Osteoblast (primary cell): ENCODE measurements at places on chromosomes 1 and 21. TPM values are rescaled to one million over a fixed set of nuclear protein-coding genes. Genes with fewer than 3 reads are reported as not detected.

The GPR25 gene
- total RNA-seq: not detected in 2 replicates

The IQGAP3 gene
- 2.9 and 3.5 TPM in 2 replicates for total RNA-seq

The WNT4 gene
- total RNA-seq: under 0.01 TPM in 1 of 2 replicates, not detected in the other

The PDC gene
- not detected in 2 replicates for total RNA-seq

DNA sequence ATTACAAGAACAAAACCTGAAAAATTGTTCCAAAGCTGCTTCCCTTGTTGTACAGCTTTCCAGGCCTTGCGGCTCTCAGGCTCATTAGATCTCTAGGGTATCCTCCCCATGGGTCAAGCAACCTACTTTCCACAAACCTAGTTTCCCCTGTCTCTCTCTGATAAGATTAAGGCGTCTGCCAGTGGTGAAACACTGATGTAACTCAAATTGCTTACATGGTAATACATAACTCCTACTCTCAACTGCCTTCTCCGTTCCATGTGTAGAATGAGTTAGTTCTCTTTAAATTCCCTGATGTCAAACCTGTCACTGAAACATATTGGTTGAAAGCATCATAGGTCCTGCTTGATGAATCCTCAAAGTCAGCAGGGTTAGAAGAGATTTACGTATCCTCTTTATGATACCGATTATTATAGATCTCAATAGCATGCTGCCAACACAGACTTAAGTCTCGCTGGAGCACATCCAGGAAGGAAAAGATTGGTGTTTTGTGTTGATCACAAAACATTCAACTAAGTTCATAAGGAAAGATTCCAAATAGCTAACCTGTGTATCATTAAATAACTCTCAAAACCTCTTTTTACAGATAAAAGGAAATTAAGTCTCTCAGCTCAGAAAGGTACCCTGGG lies 10.6 kb downstream of the PPP1R15B start:
- peaks cover 4% of the 10 kb centered on the region for H3K4me1 ChIP-seq
- H3K36me3 ChIP-seq: peaks cover 64% of the 10 kb centered on the region
- no peaks in the 10 kb centered on the region for H3K27me3 ChIP-seq

GRCh38 chr1:39258146-39258924 lies 53.8 kb downstream of the MACF1 start:
- no peak overlapping the region for H3K4me3 ChIP-seq
- no peaks in the 10 kb centered on the region for H3K27me3 ChIP-seq
- DNase-seq: peak; percentile 88

DNA sequence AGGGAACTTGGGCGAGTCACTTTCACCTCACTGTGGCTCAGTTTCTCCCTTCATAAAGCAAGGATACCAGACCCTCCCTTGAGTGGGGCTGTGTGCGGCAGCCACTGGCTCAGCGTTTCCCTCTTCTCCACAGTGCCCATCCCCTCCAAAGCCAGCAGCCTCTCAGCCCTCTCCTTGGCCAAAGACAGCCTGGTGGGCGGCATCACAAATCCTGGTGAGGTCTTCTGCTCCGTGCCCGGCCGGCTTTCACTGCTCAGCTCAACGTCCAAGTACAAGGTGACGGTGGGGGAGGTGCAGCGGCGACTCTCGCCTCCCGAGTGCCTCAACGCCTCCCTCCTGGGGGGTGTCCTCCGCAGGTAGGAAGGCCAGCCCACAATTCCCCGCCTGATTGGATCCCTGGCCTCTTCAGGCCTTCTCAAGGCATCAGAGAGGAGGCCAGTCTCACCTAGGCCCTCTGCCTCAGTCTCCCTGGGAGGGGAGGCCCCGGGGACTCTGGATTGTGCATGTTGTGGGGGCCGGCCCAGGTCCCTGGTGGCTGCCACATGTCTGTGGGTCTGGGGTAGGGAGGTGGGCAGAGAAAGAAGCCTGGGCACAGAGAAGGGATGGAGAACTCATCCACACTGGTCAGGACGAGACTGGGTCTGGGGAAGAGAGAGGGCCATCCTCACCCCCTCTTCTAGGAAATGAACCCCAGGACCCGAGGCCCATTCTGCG lies 15.2 kb downstream of the TFAP2E start:
- no peak overlapping the region for H3K27ac ChIP-seq
- no peak overlapping the region for H3K4me3 ChIP-seq
- no peaks in the 10 kb centered on the region for H3K4me1 ChIP-seq
- no peaks in the 10 kb centered on the region for H3K27me3 ChIP-seq

DNA sequence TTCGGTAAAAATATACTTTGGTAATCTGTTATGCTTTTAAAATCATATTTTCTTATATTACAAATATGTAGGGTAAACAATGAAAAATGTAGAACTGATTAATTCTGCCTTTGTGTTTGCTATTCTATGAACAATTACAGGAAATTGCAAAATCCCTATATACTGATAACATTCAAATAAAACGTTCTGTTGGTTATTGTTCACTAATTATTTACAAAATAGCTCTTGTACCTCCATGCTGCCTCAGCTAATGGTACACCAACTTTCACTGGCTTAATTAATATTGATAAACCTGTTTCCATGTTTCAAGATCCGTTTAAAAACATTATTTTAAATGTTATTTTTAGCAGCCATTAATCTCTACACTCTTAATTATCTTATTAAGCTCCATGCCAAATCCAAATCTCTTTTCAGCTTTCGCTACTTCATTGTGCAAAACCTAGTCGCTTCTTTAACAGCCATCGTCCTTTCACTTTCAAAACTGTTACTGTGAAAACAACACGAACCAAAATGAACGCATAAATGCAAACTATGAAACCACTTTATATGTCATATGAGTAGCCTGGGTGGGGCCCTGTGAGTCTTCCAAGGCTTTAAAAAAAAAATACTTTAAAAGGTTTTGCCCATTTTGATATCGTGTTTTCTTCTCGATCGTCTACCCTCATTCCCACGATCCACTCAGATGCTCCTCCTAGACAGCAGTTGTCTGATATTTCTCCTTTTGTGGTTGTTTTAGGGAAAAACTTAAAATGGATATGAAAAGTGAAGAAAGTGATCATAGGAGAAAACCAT lies 807.1 kb downstream of the USP25 start:
- no peaks in the 10 kb centered on the region for H3K27me3 ChIP-seq
- peak overlapping the region; percentile 96 for H3K27ac ChIP-seq
- peaks cover 30% of the 10 kb centered on the region for H3K4me1 ChIP-seq
- H3K4me3 ChIP-seq: peak overlapping the region; percentile 75
- H3K36me3 ChIP-seq: peaks cover 4% of the 10 kb centered on the region
